ENCODE measurements at places on chromosomes 1 and 21.

GRCh38 chr1:102151242-102151641, 154.5 kb upstream of the OLFM3 start:
- no peak for DNase-seq

DNA sequence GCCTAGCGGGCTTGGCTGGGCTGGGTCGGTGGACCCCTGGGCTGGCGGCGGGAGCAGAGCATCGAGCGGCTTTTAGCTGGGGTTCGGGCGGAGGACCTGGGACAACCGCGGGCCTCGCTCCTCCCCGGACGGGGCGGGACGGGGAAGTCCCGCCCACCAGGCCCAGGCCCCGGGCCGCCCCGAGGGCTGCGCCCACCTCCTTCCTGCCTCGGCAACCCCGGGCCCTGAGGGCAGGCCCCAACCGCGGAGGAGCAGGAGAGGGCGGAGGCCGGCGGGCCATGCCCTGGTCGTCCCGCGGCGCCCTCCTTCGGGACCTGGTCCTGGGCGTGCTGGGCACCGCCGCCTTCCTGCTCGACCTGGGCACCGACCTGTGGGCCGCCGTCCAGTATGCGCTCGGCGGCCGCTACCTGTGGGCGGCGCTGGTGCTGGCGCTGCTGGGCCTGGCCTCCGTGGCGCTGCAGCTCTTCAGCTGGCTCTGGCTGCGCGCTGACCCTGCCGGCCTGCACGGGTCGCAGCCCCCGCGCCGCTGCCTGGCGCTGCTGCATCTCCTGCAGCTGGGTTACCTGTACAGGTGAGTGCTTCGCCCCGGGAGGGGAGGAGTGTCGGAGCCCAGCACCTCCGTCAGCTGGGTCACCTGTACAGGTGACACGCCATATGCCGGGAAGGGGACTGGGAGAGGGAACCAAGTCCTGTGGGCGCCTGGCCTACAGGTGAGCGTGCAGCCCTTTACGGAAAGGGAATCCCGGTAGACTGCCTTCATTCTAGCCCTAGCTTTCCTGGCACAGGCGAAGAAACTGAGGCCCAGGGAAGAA, at the start of gene XKR8:
TSS of gene XKR8 (plus strand) at position 182 of the 812 bp plus-strand sequence. CDS start at position 279, 97 bp downstream.
- peak; percentile 84 for DNase-seq

- DNase-seq: peak; percentile 45
These were observed 23.5 kb downstream of the MTARC1 start for GRCh38 chr1:220810179-220810653.

GRCh38 chr1:112402682-112403643, 6.9 kb downstream of the CTTNBP2NL start:
- DNase-seq: no peak

DNA sequence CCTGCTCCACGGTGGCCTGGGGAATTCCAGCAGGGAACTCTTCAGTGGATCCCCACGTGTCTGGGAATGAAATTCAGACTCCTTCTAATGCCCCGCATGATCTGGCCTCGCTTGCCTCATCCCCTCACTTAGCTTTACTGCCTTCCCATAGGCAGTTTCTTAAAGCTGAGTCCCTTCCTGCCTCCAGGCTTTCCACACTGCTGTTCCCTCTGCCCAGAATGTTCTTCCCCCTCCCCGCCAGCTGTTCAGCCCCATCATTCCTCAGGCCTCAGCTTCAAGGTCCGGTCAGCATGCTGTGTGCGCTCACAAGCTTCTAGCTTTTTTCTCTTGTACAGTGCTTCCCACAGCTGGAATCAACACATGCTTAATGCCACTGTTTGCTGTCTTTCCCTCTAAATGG, 54.9 kb upstream of the WASF2 start:
- DNase-seq: no peak

DNA sequence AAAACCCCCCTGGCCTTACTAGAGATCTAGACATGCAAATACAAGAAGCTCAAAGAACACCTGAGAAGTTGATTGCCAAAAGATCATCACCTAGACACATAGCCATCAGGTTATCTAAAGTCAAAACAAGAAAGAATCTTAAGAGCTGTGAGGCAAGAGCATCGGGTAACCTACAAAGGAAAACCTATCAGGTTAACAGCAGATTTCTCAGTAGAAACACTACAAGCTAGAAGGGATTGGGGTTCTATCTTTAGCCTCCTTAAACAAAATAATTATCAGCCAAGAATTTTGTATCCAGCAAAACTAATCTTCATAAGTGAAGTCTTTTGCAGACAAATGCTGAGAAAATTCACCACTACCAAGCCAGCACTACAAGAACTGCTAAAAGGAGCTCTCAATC, 12.2 kb upstream of the SPRR2F start:
- no peak for DNase-seq

- no peak for DNase-seq
These were observed 88.3 kb downstream of the LRRC40 start for GRCh38 chr1:70117046-70117445.

GRCh38 chr1:199082778-199083389, 444.0 kb downstream of the PTPRC start:
- DNase-seq: no peak

- DNase-seq: no peak
These were observed 85.0 kb upstream of the SLC2A1 start for GRCh38 chr1:43043695-43044094.

DNA sequence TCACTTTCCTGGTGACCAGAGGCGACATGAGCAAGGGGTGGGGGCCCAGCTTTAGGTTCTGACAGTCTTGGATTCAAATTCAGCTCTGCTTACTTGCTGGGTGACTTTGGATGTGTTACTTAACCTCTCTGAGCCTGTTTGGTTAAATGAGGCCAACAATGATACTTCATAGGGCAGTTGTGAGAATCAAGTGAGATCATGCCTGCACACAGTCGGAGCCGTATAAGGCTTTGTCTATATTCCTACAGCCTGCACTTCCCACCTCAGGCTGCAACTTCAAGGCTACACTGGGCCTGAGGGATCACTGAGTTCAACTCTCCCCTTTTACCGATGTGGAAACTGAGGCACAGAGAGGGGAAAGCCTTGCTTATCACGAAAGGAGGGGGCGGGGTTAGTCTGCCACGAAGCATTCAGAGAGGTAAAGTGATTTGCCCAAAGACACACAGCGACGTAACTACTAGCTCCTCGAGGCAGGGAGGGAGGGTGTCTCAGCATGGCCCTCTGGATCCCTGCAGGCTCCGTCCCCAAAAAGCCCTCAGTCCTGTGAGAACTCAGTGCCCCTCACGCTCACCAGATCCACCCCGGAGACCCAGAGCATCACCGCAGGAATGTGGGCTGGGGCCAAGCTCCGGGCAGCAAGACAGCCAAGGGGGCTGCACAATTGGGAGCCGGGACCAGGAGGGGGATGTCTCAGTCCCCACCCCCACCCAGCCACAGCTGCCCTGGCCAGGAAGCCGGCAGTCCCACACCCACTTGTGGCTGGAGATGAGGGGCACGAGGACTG, 25.0 kb downstream of the SDC3 start:
- DNase-seq: no peak

GRCh38 chr1:110610696-110611286, 4.6 kb upstream of the KCNA2 start:
- DNase-seq: no peak

DNA sequence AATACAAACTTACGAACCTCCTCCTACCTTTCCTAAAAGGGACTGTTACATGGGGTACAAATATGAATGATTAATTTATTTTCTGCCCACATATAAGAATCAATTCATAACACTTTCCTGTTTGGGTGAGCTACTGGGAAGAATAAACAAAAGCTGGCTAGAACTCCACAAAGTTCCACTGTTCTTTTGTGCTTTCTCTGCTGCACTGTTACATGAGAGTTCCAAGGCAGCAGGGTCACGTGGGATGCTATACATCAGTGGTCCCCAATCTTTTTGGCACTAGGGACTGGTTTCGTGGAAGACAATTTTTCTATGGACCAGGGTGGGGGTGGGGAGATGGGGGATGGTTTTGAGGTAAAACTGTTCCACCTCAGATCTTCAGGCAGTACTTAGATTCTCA, 2.2 kb upstream of the ANGPTL7 start:
- no peak for DNase-seq

DNA sequence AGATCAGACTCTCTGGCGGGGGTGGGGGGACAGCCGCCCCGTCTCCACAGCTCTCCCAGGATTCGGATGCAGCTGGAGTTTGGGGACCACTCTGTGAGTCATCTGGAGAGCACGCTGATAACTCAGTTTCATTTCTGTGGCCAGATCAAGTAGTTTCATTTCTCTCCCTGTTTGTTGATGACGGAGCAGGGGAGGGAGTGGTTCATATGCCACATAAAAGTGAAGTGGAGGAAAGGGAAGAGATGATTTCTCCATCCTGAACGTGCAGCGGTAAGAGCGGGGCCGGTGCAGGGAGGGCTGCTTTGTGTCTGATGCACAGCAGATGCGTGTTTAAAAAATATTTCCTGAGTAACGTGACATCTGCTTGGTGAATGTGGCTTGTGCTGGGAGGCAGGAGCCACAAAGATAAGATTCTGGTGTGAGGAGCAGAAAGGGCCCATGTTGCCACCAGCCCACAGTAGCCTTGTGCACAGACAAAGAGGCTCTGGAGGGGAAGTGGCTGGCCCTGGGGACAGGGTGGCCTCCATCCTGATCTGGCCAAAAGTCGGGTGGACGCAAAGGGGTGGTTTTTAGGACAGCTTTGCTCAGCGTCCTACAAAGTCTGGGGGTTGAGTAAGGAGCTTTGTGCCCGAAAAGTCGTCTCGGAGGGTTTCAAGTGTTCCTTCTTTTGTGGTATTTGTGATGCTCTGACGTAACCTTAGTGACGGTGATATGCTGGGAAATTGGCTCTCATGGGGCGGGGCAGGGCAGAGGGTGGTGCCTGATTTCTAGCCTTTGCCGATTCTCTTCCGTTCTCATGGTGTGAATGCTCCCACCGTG, at the start of gene MX2:
TSS of gene MX2 (plus strand) at position 242 of the 819 bp plus-strand sequence. CDS start 14,880 bp downstream, outside the sequence.
- DNase-seq: peak; percentile 73

Data from activated effector memory CD4-positive, alpha-beta T cell treated with Interleukin-2 at 50 U/mL for 16 hours (primary cell).